CD4-positive, alpha-beta T cell treated with Interleukin-2 at 100 ng/mL for 4 hours (primary cell): ENCODE measurements at places on chromosomes 7 and 10.

GRCh38 chr7:147909431-147910148, 681.0 kb upstream of the C7orf33 start:
- DNase-seq: no peak

DNA sequence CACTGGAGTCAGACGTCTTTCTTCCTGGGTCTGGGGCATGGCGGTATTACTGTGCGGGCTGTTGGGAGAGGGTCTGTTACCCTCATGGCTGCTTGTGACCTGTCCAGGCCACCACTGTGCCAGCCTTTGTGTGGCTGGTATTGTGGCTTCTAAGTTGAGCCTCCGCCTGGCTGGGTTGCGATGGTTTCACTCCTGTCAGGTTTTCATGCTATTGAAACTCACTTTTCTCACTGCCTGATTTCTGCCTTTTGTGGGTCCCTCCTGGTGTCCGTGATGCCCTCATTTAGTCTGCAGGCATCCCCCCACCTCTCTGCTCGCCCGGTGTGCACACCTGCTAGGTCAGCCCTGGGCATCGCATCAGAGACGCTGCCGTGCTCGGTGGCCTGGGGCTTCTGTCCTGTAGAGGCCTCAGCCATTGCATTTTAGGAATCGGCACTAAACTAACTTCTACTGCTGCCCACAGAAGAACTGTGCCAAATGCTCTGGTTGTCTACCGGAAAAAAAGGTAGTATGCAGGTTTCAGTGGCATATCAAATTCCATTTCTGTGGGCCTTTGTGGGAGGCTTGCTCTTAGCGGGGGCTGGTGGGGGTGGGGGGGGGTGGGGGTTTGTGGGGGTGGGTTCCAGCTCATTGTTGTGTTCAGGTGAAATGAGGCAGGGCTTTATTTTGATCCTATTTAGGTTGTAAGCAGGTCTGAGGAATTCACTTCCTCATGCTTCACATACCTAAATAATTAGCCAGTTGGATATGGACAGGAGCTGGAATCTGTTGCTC, 64.3 kb downstream of the MGMT start:
- no peak for DNase-seq

DNA sequence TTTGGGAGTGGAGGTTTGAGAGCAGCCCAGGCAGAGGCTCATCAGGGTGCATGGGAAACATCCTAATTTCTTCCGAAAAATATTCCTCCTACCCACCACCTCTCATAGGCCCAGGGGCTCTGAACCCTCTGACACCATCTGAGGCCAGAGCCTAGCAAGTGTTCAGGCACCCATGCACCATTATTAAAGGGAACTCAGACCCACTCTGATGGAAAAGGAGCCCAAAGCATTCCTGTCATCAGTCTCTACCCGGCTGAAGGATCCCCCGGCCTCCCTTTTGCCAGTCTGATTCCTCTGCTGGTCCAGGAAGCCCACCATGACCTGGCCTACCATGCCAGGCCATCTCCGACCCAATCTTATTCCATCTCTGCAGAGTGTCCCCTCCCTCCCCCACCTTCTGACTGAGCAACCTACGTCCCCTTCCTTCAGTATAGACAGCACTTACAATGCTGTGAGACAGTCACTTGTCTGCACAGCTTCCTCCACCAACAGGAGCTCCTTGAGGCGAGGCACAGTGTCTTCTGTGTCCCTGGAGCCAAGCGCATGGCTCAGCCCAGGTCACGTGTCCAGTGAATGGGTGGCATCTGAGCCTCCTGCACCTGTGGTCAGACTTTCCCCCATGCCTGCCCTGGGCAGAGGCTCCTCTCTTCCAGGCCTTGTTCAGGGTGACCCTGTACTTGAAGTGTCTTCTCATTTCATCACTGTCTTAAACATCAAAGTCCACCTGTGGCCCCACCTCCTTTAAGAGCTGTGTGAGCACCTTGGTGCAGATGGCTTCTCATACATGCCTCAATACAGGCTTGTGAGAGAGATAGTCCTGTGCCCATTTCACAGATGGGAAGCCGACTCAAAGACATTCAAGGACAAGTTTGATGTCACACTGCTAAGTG, 889 bp upstream of the GPR15LG start:
- DNase-seq: no peak

DNA sequence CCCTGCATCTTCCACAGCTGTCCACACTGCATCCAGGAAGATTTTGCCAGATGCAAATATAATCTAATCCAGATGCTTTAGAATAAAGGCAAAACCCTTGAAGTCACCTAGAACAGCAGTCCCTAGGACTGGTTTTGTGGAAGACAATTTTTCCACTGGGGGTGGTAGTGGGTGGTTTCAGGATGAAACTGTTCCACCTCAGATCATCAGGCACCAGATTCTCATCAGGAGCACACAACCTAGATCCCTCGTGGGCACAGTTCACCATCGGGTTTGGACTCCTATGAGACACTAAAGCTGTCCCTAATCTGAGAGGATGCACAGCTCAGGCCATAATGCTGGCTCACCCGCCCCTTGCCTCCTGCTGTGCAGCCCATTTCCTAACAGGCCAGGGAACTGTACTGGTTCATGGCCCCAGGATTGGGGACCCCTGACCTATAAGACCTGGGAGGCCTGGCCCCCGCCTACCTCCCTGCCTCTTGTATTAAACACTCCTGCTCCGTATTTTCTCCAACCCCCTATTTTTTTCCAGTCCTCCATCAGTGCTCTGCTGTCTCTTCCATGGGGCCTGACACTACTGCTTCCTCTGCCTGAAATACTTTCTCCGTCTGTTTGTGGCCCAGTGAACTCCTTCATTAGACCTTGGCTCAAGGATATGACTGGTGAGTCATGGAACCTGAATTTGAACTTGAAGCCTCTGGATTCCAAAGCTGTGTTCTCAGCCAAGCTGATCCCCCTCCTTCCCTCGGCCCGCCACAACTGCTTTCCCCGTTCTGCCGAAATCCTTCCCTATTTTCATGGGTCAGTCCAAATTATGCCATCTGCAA, 79.9 kb upstream of the RHEB start:
- DNase-seq: no peak

GRCh38 chr10:56912043-56912442, 551.0 kb upstream of the ZWINT start:
- no peak for DNase-seq

GRCh38 chr10:53315709-53316108, 543.1 kb upstream of the MBL2 start:
- DNase-seq: no peak

DNA sequence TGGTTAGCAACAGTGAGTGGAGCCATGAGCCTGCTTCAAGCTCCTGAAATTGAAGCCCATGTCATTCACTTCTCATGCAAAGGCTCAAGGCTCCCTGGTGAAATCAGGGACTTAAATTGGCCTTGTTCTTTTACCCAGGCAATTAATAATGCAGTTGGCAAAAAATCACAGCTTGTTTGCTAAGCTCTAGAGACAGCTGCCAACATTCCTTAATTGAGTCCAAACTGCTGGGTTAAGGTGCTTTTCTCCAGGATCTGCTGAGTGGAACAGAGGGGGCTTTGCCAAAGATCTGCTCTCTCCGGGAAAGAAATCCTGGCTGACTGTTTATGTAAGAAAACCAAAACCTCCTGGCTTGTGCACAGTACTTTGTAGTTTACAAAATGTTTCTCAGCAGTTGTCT, 257.6 kb upstream of the GHITM start:
- DNase-seq: no peak

DNA sequence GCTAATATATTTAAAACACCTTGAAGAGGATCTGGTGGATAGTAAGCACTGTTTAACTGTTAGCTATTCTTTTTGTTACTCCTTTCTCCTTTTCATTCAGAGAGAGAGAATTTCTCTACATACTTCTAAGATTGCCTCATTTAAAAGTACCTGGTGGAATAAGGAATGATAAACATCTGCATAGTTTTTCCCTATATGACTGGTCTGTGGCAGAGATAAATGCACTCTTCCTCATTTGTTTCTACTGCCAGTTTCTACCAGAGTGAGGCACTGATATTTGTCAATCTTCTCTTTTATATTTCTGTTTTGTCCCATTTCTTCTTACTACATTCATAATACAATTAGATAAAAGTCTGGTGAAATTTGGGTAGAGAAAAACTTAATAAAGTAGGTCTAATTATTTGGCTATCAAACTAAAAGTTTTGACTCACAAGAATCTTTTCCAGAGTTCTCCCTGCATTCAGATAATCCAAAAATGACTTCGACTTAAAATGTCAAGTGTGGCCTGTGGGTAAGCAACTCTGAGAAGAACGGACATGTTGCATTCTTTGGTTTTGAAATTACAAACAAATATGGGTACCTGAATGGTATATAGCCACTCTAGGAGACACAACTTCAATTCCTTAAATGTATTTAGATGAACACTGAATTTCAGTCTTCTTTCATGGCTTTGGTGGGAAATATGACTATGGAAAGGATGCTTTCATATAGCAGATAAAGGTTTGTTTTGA, 38.8 kb downstream of the RNLS start:
- no peak for DNase-seq

DNA sequence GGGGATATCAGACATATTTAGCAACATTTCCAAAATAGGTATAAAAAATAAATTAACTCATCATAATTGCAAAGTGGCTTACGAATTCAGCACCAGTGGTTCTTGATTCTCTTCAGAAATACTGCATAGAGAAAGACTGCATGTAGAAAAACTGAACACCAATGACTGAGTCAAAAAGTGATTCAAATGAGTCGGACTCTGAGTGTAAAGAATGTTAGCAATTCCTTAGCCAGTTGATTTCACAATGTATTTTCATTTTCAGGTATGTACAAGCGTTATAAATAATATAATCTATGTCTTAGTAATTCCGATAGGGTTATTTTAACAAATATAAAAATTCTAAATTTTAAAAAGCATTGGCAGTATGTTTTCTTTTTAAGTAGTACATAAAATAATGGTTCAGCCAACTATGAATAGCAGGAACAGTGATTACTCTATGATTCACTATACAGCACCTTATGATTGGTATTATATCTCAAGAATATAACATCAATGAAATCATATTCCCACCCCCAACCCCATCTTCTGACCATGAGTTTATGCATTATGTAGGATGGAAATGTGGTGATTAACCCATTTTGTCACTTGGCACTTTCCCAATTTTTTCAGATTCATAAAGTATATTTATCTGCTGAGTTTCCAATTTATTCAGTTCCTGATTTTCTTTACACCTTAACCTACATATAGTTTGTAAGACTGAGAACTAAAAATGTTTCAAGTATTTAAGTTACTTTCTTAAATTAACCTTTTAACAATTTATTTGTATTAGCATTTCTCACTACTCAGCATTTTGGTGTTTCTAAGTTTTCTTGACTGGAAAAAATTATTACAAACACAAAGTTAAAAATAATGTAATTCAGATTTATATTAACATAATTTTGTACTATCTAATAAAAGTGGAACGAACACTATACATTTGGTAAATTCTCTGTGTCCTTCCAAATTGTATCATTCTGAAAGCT, 33.9 kb downstream of the DNAJC1 start:
- DNase-seq: no peak

DNA sequence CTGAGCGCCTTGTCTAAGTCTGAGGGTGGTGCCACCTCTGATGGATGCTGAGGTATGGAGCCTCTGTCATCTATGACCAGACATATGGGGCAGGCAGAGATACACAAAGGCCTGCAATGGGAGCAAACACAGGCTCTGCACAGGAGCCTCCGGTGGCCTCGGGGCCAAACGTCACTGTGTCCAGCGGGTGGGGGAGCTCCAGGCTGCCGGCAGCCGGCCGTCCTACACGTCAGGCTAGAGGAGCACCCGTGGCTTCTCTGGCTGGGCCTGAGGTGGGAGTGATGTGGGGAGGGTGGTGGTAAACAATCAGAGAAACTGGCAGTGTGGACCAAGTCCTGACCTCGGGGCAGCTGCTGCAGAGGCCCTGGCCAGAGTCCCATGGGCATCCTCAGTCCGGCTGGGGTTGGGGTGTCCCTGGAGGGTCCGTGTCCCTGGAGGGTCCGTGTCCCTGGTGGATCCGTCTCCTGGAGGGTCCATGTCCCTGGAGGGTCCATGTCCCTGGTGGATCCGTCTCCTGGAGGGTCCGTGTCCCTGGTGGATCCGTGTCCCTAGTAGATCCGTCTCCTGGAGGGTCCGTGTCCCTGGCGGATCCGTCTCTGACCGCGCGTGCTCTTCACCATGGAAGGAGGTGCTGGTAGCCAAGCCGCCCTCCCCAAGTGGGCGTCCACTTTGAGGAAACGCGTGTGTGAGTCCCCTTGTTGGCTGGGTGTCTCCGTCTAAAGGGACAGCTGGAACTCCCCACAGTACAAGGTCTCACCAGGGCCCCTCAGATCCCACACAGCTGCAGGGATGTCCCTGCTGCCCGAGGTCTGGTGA, 24.2 kb upstream of the FAM20C start:
- DNase-seq: no peak

DNA sequence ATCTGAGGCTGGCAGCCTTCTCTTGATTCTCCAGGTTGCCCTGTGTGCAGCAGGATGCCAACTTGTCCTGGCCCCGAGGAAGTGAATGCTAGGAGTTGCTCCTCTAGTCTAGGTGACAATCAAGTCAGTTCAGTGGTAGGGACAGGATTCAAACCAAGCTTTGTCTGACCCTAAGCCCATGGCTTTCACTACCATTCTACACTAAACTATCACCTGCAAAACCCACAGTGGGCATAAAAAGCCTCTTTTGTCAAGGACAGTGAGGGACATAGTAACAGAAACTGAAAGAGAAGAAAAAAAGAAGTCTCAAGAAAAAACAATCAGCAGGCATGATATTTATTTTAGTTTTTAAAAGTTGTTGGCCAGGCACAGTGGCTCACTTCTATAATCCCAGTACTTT, 33.5 kb downstream of the KCNMA1 start:
- no peak for DNase-seq

DNA sequence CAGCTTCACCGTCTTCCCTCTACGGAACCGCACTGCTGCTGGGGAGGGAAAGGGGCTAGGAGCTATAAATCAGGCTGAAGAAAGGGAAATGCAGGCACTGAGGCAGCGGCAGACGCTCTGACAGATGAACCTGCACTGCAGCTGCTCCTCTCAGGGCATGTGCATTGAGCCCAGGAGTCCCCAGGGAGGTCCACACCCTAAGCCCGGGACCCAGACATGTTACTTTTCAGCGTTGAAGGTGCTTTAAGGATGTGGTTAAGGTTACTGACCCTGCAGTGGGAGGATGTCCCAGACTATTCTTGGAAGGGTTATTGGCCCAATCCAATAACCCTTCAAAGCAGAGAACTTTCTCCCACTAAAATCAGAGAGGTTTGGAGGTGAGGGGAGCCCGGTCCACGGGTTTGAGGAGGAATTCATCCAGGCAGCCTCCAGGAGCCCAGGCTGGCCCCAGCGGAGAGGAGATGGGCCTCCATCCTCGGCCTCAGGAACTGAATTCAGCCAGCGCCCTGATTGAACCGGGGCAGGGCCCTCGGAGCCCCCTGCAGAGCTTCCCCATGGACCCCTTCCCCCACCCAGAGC, 75.4 kb downstream of the ADARB2 start:
- no peak for DNase-seq

DNA sequence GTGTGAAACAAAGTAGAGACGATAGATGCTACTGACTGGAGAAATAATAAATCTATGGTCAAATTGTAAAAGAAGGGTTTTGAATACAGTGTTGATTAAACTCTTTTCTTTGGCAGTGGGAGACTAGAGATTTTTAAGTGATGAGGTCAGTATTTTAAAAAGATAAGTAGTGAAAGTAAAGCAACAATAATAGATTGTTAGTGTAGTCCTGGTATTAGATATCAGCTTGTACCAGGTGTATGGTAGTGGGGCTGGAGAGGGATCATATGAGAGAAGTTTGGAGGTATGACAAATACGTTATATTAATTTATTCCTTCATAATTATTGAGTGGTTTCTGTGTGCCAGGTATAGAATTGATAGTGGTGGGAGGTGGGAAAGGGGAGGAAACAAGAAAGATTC, 25.2 kb downstream of the PHTF2 start:
- no peak for DNase-seq

GRCh38 chr10:29301359-29301910, 12.6 kb downstream of the LYZL1 start:
- DNase-seq: no peak
